ENCODE measurements at places on chromosomes 16 and 17.

DNA sequence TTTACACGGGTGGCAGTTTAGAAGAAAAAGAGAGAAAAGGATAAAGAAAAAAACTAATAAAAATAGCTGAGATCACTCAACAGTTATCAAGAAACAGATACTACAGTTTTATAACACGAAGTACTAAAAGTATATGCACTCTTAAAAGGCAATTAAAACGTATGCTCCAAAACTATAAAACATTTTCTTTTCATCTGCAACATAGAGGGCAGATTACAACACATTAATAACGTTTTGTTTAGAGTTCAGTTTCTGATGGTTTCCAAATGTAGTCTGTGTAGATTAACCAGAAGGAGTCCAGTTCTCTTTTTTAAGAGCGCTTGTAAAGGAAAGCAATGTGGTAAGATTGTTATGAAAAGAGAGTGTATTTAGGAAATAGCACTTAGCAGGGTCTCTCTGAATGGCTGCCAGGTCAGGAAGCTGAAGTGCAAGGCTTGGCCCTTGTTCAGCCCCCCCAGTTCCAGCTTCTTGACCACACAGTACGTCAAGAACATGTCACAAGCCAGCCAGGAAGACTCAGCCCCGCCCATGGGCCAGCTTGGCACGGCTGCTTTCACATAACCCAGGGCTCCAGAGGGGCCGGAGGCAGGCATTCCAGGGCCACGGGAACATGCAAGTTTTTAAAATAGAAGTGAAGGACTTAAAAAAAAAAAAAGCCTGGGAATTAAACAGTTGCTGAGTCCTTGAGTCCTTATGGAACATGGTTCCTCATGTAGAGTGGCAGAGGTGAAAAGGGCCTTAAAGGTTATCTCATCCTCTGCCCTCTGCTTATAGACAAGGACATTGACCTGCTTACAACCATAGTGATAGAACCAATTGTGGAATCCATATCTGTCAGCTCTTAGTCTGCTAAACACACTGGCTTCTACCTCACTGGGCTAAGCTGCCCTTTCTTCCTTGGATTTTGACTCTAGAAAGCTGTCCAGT lies 147.4 kb upstream of the TBX2 start:
- no peak for DNase-seq

- no peak for DNase-seq
These were observed 144.1 kb downstream of the RAB11FIP4 start for GRCh38 chr17:31535581-31535981.

DNA sequence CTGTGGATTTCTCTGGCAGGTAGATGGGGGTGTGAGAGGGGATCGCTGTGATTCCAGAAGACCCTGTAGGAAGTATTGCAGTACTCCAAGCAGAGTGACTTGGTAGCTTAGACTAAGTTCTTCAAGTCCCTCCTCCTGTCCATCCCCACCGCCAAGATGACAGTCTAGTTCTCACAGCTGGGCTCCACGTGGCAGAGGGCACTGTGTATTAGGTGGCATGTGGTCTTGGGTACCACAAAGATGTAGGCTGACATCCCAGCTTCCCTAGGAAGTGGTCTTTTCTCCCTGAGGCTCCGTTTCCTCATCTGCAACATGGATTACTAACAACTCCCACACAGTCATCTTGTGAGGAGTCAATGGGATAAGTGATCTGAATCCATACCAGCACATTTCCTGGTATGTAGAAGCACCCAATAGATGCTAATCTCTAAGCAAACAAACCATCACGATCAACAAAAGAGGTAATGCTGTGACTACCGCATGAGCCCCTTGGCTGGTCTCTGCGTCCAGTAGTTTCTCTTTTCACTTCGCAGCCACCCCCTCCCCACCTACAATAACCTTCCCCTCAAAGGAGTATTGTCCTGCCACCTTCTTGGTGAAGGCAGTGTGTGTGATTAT lies 349.1 kb upstream of the EEF2KMT start:
- DNase-seq = no peak

DNA sequence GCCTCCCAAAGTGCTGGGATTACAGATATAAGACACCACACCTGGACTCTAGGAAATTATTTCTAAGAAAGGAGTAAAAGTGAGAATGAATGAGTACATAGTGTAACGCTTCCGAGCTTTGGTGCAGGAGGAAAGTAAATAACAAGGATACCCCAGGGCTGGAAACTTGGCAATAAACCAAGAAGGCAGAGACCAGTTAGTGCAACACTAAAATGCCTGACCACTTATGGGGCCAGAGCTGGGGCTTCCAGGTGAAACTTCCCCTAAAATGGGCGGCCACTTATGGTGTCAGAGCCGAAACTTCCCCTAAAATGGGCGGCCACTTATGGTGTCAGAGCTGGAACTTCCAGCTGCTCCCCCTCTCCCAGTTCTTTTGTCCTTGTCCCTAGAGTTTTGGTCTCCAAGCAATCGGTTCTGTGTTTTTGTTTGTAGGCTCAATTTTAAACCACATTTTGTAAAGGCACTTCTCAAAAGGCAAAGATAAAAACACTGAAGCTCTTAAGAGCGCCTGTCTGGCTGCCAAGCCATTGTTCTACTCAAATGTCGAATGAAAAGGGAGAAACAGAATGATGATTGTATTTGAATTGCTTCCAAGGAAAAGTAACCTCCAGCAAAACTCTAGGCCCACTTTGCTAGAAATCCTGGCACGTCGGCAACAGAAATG lies 63.9 kb downstream of the NXN start:
- DNase-seq = no peak

- DNase-seq = no peak
These were observed 36.0 kb downstream of the IL21R start for GRCh38 chr16:27437946-27438345.

- DNase-seq = peak; percentile 35
These were observed 53.5 kb downstream of the SREBF1 start for GRCh38 chr17:17783116-17783824.

DNA sequence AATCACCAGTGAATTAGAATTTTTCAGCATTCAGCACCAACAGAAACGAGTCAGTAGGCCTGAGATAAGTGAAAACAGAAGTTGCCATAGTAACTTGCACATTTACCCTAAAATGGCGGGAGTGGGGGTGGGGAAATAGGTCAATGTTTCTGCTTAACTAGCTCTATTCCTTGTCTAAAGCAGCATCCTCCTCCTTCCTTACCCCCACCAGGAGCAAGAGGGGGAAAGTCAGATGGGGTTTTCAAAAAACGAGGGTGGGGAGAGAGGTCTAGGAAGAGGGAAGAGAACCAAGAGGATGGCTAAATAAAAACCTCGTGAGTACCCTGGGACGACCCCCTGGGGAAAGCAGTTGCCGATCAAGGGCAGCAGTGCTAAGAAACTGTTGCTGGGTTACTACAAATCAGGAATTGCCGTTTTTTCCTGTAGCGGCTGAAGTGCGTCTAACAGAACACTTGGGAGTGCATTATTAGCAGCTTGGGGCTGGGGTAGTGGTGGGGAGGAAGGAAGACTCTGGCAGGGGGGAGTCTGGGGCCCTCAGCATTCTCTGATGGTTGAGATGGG lies 34.4 kb upstream of the MNT start:
- no peak for DNase-seq

- DNase-seq = no peak
These were observed 4.7 kb downstream of the LITAFD start for GRCh38 chr16:8886593-8887430.

- no peak for DNase-seq
These were observed 13.5 kb downstream of the ANKRD11 start for GRCh38 chr16:89476811-89477261.

GRCh38 chr17:42709561-42709960 lies 27.2 kb downstream of the CNTNAP1 start:
- DNase-seq = no peak

GRCh38 chr16:83164816-83165215 lies 538.0 kb downstream of the CDH13 start:
- no peak for DNase-seq

DNA sequence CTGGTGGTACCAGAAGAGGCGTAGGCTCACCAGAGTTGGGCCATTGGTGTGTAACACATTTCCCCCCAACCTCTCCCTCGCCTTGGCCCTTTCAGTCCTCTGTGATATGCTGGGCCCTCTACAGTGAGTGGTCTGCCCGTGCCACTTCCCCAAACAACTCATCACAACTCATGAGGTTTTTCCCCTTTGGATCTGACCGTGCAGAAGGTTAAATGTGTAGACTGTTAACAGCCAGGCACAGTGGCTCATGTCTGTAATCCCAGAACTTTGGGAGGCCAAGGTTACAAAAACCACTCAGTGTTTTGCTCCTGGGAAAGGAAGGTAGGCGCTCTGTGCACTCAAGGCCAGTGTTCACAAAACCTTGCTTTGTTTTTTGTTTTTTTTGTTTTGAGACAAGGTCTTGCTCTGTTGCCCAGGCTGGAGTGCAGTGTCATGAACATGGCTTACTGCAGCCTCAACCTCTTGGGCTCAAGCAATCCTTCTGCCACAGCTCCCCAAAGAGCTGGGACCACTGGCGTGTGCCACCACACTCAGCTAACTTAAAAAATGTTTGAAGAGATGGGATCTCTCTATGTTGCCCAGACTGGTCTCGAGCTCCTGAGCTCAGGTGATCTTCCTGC lies 11.3 kb upstream of the CYB5B start:
- no peak for DNase-seq

DNA sequence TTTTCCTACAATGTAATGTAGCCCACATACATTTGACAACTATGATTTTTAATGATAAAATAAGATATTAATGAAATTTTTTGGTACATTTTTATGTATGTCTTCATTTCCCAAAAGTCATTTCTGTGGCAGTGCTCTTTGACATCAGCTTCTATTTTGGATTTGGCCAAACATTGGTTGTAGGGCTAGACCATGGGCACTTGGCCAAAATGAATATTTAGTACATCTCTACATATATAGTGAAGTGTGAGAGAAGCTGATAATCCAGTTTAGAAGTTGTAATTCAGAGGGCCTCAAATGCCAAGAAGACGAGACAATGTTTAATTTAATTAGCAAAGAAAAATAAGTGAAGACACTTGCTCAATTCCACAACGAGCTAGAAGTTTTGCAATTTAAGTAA lies 724.9 kb upstream of the SOX9 start:
- no peak for DNase-seq

DNA sequence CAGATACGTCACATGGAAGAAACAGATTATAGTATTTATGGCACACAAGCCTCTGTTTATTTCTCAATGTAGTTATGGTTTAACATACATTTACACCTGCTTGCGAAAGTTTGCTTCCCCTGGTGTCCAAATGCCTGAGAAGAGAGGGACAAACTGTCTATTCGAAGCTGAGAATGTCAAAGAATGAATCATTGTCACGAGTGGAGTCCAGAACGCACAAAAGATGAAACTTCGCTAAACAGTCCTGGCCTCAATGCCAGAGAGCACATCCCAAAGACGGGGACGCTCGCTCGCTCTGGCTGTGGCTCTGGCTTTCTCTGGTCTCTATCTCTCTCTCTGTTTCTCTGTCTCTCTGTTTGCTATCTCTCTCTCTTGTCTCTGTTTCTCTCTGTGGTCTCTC lies 298.8 kb downstream of the FOXL1 start:
- no peak for DNase-seq

DNA sequence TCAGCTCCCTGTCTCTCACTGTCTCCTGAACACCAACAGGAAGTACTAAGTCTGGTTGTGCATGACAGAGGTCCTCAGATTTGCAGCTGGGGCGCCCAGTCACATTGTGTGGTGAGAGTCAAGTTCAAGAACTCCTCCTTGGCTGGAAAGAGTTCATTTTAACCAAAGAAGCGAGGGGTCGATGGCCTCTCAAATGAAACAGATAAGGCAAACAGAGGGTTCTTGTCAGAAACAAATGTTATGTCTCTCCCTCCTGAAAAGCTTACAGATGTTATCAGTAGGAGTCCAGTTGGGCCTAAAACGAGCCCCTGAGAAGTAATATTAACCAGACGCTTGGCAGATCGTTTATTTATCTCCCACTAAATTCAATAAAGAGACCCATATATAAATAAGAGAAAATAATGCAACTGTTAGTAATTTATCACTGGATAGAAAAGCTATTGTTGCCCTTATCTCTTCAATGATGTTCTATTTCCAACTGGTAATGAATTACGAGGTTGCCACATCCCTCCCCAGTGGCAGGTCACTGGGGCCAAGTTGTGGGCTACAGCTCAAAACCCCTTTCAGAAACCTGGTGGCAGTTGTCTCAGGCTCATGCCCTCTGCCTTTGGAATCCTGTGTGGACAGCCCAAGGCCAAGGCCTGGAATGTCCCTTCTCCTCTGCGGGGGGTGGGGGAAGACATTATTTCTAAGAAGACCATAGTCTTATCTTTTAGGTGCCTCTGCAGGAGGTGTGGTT lies 307.5 kb upstream of the DYNLRB2 start:
- DNase-seq = no peak

DNA sequence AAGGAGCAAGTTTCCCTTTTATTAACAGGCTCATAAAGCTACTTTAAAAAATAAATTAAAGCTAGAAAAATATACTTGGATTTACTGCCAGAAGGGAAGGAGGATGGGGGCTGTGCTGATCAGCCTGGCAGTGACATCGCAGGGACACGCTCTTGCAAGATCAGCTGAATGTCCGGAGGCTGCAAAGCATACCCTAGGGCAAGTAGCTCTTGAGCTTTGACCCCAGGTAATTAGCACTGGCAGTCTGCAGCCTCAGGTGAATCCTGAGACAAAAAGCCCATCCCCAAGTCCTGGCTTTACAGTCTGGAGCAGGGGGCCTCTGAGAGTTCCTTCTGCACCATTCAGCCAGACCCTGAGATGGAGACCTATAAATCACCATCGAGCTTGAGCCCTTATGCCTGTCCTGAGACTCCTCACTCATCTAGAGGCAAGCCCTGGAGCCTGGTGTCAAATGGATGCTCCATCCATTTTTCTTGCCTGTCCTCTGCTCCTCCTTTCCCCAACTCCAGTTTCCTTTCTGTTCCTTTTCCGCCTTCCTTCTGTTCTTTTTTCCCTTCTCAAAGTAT lies 131.7 kb downstream of the TMEM114 start:
- DNase-seq = no peak

DNA sequence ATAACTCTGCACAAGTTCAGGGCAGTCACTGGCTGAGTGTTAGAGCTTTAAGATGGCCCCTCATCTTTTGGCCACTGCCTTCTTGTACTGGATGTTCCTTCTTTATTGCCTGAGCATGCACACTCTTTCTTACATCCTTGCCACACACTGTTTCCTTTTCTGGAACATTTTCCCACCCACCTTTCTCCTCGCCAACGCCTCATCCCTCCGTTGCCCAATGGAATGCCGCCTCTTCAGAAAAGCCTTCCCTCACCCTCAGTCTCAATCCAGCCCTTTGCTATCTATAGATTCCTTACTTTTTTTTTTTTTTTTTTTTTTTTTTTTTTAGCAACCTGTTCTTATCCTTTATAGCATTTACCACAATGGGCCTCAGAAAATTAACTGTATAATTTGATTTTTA lies 47.9 kb upstream of the RBFOX1 start:
- no peak for DNase-seq

- no peak for DNase-seq
These were observed 48.9 kb upstream of the DOC2B start for GRCh38 chr17:230395-230770.

DNA sequence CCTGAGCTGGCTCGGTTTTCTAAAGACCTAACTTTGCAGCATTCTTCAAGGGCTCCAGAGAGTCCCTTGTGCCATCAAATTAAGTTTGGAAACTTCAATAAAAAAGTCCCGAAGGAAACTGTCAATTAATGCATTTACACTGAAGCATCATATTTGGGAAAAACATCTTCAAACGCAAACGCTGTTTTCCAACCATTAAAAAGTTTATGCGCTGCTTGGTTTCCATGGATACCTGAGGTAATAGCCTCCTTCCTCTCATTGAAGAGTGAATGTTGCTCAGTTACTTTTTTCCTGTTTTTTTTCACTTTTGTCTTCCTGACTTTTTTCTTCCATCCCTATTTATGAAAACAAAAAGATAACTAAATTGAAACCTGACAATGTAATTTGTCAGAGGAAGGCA lies 399.1 kb downstream of the MAF start:
- DNase-seq = no peak

- DNase-seq = no peak
These were observed 11.3 kb upstream of the CNOT1 start for GRCh38 chr16:58640949-58641348.

All from stimulated activated CD4-positive, alpha-beta T cell treated with anti-CD3 and anti-CD28 coated beads, TNF-alpha, amount 100 ng/mL, for 4 hours (primary cell).